ENCODE measurements at places on chromosomes 13 and 19.

- DNase-seq = no peak
These were observed 89.5 kb downstream of the EFNB2 start for GRCh38 chr13:106445996-106446395.

GRCh38 chr13:93304868-93305613 lies 78.4 kb downstream of the GPC6 start:
- DNase-seq = no peak

DNA sequence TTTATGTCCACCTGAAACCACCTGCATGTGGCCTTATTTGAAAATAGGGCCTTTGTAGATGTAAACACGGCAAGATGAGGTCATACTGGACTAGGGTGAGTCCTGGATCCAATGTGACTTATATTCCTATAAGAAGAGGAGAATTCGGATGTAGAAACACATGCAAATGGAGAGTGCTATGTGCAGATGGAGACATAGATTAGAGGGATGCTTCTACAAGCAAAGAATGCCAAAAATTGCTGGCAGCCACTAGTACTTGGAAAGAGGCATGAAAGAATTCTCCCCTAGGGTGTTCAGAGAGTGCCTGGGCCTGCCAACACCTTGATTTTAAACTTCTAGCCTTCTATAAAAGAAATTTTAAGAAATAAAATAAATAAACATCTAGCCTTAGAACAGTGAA lies 226.1 kb downstream of the RFC3 start:
- DNase-seq = no peak

GRCh38 chr19:58476498-58477015 lies 405 bp downstream of the ZNF446 start:
- DNase-seq = no peak

DNA sequence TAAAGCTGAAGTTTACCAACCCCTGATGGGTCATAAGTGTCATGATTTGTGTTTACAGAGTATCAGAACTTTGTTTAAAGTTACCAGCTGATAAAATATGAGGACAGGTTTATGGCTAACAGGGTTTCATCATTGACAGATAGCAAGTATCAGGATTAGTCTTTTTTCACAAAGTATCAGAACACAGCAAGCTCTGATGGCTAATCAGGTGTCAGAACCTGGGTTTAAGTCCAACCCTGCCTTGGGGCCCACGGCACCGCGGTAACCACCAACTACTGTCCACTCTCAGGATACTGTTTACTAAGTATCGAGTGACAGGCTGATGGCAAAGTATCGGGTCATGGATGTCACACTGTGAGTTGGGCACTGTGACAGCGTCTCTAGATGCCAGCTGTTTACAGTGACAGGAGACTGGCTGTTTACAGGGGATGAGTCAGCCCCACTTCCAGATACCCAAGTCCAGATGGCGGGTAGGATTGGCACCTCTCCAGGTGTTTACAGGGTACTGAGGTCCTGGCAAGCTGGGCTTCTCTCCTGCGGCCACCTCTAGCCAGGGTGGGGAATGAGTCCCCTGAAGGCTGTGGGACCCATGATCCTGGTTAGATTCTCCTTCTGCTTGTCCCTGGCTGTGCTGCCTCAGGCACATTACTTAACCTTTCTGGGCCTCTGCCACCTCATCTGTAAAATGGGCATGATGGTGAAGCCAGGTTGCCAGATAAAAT lies 21.8 kb downstream of the ARRDC2 start:
- no peak for DNase-seq

GRCh38 chr13:94967183-94968039 lies 255.1 kb upstream of the SOX21 start:
- no peak for DNase-seq

- no peak for DNase-seq
These were observed 207.8 kb downstream of the DCLK1 start for GRCh38 chr13:35923347-35923746.

DNA sequence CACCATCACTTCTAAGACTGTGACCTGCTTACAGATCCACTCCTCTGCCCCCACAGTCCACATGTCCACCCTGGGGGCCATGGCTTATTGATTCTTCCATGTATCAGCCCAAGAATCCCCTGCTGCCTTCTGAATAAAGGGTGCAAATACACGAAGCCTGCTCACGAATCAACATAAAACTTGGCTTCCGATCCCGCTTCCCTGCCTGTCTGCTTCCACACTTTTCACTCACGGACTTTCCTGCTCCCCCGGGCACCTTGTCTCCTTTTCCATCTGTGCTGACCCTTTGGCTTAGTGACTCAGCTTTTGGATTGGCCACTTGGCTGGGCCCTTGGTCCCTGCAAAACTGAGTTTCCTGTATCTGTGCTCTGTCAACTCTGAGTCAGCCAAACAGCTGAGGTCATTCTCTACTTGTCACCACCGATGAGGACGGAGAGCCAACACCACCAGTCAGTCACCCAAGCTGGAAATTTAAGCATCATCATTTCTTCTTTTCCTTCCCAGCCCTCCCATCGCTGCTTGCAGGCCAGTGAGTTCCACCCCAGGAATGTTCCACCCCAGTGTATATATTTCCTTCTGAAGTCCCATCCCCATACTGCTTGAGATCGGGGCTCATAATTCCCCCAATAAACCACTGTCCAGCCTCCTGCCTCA lies 11.4 kb upstream of the USP12 start:
- DNase-seq = peak; percentile 78

- DNase-seq = no peak
These were observed 7.1 kb upstream of the NFIC start for GRCh38 chr19:3359015-3359918.

GRCh38 chr19:44738603-44739558 lies 9.6 kb upstream of the BCL3 start:
- no peak for DNase-seq

- no peak for DNase-seq
These were observed 487.8 kb downstream of the DACH1 start for GRCh38 chr13:71378961-71379905.

DNA sequence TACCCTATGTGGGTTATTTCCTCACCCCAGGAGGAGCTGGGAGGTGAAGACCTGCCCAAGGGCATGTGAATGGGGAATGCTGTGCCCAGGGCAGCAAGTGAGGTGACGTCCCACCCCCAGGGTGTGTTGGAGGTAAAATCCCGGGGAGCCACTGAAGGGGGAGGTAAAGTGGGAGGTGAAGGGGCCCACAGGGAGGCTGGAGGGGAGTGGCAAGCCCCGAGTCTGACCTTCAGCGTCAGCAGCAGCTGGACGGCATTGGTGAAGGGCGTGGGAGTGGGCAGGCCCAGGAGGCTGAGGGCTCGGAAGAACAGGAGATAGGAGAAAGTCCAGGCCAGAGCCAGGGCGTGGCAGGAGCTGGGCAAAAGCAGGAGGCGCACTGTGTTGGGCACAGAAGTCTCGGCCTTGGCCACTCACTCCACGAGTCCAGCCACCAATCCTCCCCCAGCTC lies 2.4 kb downstream of the MBOAT7 start:
- DNase-seq = no peak

DNA sequence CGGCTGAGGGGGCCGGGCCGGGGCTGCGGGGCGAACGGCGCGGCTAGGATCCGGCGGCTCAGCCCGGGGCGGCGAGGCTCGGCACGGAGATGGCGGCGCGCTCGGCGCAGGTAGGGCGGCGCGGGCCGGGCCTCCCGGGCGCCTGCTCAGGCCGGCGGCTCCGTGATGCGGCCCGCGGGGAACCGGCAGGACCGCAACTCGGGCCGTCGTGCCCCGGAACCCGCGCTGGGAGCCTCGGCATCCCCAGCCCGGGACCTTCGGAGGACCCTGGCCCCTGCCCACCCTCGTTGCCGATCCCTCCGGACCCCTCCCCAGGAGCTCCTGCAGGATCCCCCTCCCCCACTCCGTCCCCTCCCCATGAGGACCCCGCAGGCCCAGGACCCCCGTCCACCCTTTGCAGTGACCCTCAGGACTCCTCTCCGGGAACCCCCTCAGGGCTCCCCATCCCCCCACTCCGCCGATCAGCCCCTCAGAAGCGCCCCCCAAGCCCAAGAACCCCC lies 304 bp downstream of the EVI5L start:
- DNase-seq = no peak

DNA sequence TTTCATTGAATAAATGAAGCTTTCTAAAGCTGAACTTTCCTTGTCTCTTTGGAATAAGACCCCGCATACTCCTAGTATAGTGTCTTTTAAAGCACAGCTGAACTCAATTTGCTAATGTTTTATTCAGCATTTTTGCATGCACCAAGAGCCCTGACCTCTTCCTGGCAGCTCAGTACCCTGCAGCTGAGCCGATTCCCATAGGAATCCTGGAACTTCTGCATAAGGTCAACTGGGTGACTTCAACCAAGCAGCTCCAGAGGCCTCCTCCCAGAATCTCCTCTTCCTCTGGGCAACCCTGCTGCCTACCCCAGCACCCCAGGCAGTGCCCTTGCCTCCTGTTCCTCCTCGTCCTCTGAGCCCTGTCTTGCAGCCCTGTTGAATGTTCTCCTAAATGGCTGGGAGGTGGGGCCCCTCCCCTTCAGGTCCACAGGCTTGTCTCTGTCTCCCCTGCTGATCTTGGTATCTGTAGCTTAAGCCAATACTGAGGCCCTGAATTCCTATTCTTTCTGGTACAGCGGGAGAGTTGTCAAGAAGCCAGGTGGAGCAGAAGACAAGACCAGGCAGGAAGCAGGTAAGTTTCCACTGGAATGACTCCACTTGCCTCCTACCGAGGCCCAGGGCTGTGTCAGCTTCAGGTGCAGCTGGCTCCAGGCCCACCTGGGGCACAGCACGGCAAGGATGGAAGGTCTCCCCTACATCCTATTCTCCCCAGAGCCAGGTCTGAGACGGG lies 23.6 kb upstream of the CCDC124 start:
- no peak for DNase-seq

- peak; percentile 93 for DNase-seq
These were observed 6.5 kb upstream of the LIPE start for GRCh38 chr19:42433503-42434260.

DNA sequence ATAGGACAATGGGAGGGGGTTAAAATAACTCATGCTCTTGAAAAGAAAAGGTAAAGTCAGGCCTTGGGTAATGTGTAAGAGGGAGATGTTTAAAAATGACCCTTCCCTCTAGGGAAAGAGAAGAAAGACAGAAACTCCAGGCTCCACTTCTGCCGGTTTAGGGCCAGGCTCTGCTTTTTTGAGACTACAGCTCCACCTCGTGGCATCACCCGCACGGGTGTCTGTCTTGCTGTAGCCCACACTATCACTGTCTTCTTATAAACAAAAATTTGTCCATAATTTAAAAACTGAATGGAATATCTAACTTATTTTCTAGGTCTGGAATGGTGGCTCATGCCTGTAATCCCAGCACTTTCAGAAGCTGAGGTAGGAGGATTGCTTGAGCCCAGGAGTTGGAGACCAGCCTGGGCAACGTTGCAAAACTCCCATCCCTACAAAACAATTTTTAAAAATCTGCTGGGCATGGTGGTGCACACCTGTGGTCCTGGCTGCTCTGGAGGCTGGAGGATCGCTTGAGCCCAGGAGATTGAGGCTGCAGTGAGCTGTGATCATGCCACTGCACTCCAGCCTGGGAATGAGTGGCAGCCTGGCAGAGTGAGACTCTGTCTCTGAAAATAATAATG lies 65.1 kb upstream of the GTF3A start:
- no peak for DNase-seq

DNA sequence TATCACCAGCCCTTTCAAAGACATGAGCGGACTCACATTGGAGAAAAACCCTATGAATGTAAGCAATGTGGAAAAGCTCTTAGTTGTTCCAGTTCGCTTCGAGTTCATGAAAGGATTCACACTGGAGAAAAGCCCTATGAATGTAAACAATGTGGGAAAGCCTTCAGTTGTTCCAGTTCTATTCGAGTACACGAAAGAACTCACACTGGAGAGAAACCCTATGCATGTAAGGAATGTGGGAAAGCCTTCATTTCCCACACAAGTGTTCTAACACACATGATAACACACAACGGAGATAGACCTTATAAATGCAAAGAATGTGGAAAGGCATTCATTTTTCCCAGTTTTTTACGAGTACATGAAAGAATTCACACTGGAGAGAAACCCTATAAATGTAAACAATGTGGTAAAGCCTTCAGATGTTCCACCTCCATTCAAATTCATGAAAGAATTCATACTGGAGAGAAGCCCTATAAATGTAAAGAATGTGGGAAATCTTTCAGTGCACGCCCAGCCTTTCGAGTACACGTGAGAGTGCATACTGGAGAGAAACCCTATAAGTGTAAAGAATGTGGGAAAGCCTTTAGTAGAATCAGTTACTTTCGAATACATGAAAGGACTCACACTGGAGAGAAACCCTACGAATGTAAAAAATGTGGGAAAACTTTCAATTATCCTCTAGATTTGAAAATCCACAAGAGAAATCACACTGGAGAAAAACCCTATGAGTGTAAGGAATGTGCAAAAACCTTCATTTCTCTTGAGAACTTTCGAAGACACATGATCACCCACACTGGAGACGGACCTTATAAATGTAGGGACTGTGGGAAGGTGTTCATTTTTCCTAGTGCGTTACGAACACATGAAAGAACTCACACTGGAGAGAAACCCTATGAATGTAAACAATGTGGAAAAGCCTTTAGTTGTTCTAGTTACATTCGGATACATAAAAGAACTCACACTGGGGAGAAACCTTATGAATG lies 17.6 kb downstream of the ZNF791 start:
- DNase-seq = no peak

DNA sequence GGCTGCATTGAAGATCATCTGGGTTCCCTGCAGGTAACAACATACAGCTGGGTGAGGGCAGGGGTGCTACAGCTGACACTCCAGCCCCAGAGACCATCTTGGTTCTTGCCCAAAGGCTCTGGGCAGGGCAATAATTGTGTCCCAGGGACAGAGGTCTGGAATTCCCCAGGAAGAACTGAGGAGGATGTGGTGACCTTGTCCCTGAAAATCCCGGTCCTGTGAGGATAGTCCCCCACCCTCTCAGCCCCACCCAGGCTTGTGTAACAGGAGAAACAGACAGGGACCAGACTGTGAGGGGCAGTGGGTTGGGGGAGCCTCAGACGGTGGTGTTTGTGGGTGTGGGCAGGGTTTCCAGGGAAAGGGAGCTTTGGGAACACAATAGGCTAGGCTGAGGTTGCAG lies 63.5 kb downstream of the COLGALT1 start:
- no peak for DNase-seq

GRCh38 chr13:40315416-40316064 lies 350.9 kb downstream of the FOXO1 start:
- DNase-seq = no peak

DNA sequence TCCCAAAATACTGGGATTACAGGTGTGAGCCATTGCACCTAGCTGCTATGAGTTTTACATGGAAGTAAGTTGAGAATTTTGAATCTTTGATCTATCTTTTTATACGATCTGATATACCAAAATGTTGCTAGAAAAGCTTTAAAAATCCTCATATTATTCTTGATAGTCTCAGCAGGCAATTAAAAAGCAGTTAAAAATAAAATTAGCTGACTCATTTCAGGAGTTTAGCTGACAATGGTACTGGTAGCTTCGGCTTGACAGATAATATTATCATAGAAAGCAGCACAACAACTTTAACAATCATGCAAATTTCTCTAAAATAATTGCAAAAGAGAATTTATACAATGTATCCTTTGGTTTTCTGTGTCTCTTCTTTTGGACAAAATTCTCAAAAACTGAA lies 9.6 kb upstream of the FOXO1 start:
- no peak for DNase-seq
